ENCODE measurements at places on chromosomes 3 and 15.

DNA sequence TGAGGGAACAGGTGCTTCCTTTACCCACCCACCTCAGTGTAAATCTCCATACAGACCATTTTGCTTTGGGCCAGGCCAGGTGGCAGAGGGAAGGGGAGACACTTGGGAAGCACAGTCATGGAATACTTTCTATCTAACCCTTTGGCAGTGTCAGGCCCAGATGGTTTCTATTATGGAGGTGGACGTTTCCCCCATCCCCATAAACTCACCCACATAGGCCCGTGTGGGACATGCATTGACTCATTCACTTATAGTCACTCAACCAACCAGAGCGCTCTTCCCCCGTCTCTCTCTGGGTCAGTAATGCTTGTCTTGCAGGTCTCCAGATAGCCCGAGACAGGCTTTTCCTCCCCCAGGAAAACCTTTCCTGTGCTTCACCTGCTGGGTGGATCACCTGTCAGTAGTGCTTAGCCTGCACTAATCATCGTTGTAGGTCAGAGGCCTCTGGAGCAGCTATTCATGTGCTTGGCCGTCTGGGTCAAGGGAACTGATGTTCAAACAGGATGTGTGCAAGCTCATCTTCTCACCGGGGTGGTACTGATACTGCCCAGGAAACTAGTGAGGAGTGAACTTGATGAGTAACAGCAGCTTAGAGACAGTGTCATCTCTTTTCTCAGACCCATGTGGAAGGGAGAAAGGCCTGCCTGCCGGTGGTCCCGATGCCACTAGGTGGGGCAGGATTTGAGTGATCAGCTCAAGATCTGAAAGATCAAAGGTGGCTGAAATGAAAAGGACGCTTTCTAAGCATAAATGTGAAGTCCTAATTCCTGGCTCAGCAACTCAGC lies 67.1 kb downstream of the CEMIP start:
- DNase-seq, result no peak

DNA sequence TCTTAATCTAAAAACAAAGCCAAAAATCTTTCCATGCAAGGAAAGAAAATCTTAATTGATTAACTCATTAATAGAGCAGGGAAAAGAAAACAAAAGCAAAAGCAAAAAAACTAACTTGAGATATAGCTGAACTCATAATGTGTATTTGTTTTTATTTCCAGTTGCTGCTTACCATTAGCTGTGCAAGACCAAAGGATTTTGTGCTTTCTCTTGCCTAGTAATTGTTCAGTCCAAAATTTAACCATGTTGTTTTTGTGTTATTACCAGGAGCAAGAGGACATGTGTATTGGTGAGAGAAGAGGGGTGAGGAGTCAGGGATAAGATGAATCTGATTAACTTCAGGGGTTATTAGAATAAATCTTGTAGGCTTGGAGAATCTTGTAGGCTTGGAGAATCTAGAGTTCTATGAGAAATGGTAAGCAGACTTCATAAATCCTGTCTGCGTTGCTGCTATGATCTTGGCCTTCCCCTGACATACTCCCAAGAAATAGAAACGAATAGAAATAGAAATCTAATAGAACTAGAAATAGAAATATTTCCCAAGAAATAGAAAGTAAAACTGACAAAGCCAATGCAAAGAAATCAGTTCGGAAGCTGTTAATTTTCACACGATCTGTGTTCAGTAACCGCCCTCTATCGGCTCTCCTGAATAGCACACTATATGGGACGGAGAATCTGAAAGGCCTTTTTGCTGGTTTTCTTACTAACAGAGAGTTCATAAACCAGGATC lies 72.6 kb upstream of the TNFSF10 start:
- peak; percentile 78 for DNase-seq

DNA sequence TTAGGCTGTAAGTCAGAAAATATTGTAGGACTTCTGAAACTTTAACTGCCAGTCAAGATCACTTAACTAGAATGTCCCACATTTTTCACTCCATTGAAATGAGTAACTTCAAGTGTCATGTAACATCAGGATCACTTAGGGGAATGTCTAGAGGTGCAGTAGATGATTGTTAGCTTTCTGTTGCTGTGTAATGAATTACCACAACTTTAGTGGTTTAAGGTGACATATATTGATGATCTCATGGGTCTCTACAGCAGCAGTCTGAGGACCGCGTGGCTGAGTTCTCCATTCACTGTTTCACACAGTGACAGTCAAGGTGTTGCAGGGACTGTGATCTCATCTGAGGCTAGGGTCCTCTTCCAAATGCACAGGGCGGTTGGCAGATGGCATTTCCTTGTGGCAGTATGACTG lies 82.7 kb downstream of the SLC25A26 start:
- DNase-seq, result no peak

- no peak for DNase-seq
Observed at GRCh38 chr3:196596355-196596754, 27.9 kb downstream of the FBXO45 start.

GRCh38 chr15:100256101-100256969 lies 85.4 kb downstream of the ADAMTS17 start:
- DNase-seq, result no peak

DNA sequence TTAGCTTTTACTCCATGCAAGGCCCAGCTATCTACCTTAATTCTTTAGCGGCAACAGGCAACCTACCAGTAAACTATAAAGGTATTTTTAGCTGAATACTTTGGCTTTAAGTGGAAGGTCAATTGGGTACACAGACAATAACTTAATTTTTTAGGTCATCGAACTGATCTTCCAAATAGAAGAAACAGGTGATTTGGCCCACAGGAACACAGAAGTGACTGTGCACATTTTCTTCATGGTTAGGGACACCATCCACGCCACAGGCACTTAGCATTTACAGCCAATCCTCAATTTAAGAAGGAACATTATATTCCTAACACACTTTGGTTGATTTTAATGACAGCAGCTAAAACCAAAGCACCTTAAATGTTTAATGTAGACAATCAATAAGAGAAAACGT lies 1.9 kb downstream of the ARPP19 start:
- no peak for DNase-seq

- DNase-seq, result no peak
Observed at GRCh38 chr3:178341636-178342035, 194.6 kb upstream of the KCNMB2 start.

- no peak for DNase-seq
Observed at GRCh38 chr3:10609134-10609533, 103.7 kb upstream of the ATP2B2 start.

DNA sequence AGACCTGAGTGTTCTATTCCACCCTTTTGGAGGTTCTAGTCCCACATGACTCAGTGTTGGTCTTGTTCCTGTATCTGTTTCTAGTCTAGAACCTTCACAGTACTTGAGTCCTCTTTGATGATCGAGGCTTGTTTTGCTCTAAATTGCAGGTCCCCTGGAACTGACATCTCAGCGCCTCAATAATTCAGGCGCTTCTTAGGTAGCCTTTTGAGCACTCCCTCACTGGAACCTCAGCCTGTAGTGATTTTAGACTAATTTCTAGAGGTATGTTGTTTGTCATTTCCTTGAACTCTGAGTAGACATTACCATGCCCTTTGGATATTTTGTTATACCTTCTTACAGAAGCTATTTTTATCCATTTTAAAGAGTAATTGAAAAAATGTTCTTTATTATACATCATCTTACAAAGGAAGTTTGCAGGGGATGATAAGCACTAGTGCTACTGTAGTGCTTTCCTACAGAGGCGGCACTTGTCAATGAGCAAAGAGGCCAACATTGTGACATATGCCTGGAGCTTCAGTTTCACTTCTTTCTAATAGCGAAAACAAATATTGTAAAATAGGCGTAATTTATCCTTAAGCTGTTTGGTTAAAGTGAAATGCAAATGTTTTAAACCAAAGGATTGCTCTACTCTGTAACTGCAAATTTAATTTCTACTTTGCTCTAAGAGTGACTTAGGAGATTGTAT lies 75.7 kb downstream of the EFL1 start:
- no peak for DNase-seq

- no peak for DNase-seq
Observed at GRCh38 chr3:73060302-73060723, 1.1 kb upstream of the EBLN2 start.

DNA sequence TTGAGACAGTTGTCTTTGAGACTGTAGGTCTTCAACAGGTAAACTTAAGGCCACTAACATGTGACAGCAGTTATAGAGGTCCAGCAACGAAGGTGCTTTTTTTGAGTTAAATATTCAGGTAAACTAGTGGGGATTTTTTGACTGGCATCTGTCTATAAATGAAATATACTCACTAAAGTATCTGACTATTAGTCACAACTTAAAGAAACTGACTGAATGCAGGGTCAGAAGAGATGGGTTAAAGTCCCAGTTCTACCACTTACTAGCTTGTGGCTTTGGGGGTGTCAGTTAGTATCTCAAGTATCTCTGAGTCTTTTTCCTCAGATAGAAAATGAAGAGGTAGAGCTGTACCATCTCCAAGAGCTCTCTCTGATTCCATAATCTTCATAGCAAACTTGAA lies 18.0 kb downstream of the MIX23 start:
- no peak for DNase-seq

- DNase-seq, result no peak
Observed at GRCh38 chr15:39497016-39497758, 83.7 kb upstream of the THBS1 start.

GRCh38 chr3:46899151-46900006 lies 21.9 kb downstream of the PTH1R start:
- DNase-seq, result no peak

- DNase-seq, result no peak
Observed at GRCh38 chr15:71701808-71702207, 108.5 kb upstream of the NR2E3 start.

DNA sequence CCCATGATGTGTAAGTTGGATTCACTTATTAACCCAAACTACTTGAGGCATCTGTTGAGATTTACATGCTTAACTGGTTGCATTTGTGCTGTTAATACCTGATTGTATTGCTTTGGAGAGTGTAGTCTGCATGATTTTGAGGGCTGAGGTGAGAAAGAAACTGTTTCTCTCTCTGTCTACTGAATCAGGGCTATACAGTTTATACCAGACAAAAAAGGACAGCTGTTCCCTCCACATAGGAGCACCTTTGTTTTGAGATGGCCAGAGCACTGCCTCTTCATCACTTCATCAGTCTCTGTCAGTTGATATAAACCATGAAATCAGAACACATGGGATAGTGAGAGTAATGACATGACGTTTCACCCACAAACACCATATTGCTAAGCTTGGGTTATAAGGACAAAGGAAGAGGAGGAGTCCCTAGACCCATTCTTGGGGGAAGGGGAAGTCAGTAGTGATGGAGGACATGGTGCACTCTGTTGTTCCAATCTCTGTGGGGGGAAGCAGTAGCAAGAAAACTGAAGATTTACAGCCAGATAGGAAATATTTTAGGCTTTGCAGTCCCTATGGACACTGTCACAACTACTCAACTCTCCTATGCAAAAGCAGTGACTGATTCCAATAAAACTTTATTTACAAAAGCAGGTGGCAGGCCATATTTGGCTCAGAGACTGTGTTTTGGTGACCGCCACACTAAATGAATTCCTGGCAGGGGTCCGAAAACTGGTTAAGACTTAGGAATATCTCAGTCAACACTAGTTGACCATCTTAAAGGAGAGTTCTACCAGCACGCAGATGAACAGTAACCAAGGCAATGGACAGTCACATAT lies 123.9 kb upstream of the NR2E3 start:
- DNase-seq, result peak; percentile 63

GRCh38 chr3:191961022-191961421 lies 500.1 kb downstream of the PYDC2 start:
- DNase-seq, result peak; percentile 43

DNA sequence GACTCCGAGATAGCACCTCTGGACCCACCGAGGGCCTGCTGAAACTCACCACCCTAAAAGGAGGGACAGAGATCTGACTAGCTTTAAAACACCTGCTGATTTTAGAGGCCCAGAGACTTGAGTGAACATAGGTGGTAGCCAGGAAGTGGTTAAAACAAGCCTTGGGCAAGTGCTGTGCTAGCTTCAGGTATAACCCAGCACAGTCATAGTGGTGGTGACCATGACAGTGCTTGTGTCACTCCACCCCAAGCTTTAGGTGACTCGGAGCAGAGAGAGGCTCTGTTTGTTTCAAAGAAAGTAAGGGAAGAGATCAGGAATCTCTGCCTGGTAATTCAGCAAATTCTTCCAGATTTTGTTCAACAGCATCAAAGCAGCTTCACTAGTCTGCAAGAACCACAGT lies 641.1 kb upstream of the BCHE start:
- DNase-seq, result no peak

- DNase-seq, result no peak
Observed at GRCh38 chr3:23294770-23295387, 91.8 kb downstream of the UBE2E2 start.

GRCh38 chr15:101209285-101209845 lies 42.5 kb downstream of the CHSY1 start:
- DNase-seq, result no peak

DNA sequence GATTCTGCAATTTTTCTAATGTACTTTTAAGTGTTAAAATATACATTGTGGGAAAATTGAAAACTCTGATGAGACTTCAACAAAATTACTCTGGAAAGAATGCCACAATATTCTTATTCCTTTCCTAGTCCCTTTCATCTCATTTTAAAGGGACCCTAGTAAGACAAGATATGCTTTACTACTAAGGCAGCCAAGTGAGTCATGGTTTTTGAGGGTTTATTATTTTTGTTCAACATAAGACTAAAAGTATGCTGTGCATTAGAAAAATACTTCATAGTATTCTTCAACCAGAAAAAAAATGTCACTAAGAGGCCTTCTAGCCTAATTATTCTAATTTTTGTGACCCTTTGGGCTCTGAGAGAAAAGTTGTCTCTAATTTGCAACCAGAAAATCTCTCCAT lies 7.4 kb downstream of the IL12A start:
- no peak for DNase-seq

DNA sequence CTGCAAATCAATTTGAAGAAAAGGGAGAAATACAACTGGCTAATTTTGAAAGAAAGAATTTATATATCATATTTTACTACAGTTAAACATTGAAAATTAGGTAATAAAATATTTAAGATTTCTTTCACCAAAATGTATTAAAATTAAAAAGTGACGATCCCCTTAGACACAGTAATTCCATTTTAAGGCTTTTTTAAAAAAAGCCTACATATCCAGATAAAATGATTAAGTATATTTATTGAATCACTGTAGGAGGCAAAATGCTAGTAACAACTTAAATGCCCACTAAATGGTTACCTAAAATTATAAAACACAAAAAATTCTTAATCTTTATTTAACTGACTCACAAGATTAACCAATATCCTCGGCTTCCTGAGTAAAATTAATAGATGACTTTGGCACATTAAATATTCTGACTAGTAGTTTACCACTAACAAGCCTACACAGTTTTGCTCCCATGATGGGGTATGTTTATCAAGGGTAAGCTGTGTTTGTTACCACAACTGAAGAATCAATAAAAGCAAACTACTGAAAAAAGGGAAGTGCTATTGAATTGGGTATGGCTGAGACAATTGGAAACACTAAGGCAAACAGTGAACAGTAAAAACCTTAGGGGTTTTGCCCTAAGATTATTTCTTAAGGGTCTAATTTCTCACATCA lies 28.4 kb downstream of the ANKRD28 start:
- no peak for DNase-seq

DNA sequence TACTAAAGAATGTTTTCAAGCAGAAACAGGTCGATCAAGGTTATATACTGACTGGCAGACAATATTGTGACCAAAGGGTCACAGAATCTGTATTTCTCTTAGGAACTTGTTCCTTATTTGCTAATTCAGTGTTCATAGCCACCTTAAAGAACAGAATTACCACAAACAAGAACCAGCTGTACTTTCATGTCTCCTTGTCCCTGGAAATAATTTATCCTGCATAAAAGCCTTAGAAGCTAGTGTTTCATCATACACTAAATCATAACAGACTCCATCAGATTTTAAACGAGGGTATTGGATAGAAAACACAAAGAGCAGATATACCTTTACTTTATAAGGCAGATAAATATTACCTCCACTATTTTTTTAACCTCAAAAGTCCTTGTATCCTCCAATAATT lies 6.4 kb downstream of the DNAJC19 start:
- DNase-seq, result no peak
